ENCODE measurements at places on chromosomes 12 and 14. TPM values are rescaled to one million over a fixed set of nuclear protein-coding genes. Genes with fewer than 3 reads are reported as not detected.

ENDOU gene
- total RNA-seq, result not detected

ZFHX2 gene
- 0.60 TPM for total RNA-seq

RASSF9 gene
- total RNA-seq, result 6.2 TPM

GZMH gene
- total RNA-seq, result 1.2 TPM

KLRC2 gene
- total RNA-seq, result not detected

KRT2 gene
- total RNA-seq, result not detected

MOAP1 gene
- 52.5 TPM for total RNA-seq

DRAM1 gene
- 6.2 TPM for total RNA-seq

C1R gene
- total RNA-seq, result 227 TPM

DNA sequence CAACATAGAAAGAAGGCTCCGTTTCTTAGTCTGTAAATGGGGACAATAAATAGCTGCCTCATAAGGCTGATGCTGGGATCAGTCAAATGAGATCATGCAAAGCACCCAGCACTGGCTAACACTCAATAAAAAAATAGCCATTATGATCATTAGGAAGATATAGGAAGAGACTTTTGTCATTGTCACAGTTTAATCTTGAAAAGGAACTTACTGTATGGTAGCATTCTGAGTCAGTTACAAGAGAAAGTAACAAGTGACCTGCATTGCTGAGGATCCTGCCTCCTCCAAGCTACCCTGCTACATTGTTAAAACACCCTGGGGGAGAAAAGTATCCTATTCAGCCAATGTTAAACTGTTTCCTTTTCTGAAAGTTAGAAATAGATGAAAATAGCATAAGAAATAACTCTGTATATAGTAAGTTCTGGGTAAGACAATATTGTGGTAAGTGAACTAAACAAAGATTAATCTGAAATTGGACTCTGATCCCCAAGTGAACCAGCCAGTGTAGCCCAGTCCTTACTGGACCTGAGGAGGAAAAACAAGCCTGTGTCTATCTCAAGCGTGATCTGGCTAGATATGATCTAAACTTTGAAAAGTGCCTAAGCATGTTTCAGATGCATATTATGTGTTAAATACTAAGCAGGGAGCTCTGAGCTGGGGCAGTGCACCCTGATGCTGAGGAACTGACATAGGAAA, 3.6 kb upstream of the NUDT4 start:
- no peak for DNase-seq

DNA sequence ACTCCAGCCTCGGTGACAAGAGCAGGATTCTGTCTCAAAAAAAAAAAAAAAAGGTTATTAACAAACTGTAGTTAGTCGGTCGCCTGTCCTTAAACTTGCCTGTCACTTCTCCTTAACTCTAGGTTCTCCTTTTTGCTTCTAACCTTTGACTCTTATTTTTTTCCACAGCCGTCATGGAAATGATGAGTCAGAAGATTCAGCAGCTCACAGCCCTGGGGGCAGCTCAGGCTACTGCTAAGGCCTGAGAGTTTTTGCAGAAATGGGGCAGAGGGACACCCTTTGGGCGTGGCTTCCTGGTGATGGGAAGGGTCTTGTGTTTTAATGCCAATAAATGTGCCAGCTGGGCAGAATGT, 418 bp upstream of the MYG1 start:
- DNase-seq, result no peak

- no peak for DNase-seq
Measured at GRCh38 chr14:88245321-88245720, 77.7 kb downstream of the KCNK10 start.

DNA sequence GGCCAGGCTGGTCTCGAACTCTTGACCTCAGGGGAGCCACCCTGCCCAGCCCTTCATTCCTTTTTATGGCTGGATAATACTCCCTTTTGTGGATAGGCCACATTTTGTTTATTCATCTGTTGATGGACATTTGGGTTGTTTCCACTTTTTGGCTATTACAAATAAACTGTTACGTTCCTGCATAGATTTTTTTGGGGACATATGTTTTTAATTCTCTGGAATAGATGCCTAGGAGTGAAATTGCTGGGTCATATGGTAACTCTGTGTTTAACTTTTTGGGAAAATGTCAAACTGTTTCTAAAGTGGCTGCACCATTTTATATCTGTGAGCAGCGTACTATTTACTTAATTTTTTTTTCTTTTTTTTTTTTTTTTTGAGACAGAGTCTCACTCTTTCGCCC, 9.8 kb downstream of the KMT5A start:
- no peak for DNase-seq

GRCh38 chr14:93316716-93317115, 16.1 kb downstream of the BTBD7 start:
- no peak for DNase-seq

- DNase-seq, result no peak
Measured at GRCh38 chr12:7143564-7143963, 13.4 kb downstream of the CLSTN3 start.

- no peak for DNase-seq
Measured at GRCh38 chr12:121657305-121658008, 12.0 kb downstream of the MORN3 start.

GRCh38 chr14:94143239-94143638, 13.8 kb upstream of the IFI27L2 start:
- DNase-seq, result no peak

GRCh38 chr12:105231396-105231795, 4.6 kb downstream of the APPL2 start:
- no peak for DNase-seq

GRCh38 chr14:72947366-72948160, 21.3 kb downstream of the DCAF4 start:
- DNase-seq, result no peak

GRCh38 chr14:76118594-76118993, 33.1 kb upstream of the GPATCH2L start:
- DNase-seq, result no peak

- peak; percentile 58 for DNase-seq
Measured at GRCh38 chr14:84025106-84026012, 1504.6 kb upstream of the FLRT2 start.

DNA sequence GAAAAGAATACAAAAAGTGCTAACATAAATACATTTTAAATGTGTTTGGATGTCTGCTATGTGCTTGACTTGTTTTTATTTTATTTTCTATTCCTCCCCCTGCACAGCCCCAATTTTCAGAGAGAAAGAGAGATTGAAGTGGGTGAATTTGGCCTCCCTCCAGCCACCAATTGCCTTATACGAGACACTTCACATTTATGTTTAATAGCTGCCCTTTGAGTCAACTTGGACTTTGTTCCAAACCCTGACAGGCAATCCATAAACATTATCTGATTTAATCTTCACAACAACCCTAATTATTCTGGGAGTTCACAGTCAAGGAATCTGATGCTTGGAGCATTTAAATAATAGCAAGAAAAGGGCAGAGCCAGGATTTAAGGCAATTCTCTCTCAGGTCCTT, 161.7 kb downstream of the SLC15A4 start:
- no peak for DNase-seq

DNA sequence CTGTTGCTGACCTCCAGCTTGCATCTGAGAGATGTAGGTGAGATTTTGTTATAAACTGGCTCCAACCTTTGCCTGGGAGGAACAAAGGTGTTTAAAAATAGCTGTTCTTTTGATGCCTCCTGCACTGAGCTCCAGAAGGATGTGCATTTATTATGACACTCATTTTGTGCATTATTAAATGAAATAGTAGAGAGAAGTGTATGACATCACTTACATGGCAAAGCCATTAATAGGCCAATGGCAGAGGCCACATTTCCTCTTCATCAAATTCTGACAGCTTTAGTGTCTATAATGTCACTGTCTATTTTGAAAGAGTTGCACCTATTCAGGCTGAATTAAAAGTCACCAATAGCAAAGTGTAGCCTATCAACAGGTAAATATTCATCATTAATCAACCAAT, 564.6 kb downstream of the FLRT2 start:
- DNase-seq, result no peak

DNA sequence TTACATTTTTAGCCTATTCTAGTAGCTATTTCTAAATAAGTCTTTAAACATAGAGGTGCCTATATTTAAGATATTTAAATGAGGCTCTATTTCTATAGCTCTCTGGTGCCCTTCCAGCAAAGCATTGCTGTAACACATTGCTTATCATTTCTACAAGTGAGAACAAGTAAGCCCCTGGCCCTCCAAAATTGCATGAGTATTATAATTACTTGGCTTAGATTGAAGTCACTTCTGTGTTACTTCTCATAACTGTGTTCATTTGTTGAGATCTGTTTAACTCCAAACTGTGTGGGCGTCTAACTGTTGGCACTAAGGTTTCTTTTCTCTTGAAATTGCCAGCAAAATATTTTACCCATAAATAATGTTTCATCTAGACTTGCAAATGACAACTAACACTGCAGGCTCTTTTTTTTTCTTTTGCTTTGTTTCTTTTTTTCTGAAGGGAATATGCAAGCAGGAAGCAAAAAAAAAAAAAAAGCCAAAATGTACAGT, 66.5 kb downstream of the DAD1 start:
- no peak for DNase-seq

DNA sequence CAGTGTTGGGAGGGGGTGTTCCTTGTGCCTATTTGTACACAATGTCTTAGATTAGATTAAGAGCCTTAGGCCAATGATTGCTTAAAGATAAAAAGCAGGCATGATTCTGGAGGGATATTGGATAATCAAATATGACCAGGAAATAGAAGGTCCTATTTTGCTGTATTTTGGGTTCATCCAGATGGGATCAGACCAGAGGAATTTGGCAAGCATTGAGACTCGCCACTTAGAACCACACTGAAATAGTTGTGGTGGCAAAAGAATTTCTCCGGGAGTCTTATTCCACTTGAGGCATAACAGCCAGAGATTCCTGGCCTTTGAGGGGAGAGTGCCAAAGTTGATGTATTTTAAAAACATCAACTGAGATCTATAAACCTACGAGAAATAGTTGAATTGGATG, 327.2 kb downstream of the RAD51B start:
- DNase-seq, result no peak
